ENCODE measurements at places on chromosomes 6 and 20.

DNA sequence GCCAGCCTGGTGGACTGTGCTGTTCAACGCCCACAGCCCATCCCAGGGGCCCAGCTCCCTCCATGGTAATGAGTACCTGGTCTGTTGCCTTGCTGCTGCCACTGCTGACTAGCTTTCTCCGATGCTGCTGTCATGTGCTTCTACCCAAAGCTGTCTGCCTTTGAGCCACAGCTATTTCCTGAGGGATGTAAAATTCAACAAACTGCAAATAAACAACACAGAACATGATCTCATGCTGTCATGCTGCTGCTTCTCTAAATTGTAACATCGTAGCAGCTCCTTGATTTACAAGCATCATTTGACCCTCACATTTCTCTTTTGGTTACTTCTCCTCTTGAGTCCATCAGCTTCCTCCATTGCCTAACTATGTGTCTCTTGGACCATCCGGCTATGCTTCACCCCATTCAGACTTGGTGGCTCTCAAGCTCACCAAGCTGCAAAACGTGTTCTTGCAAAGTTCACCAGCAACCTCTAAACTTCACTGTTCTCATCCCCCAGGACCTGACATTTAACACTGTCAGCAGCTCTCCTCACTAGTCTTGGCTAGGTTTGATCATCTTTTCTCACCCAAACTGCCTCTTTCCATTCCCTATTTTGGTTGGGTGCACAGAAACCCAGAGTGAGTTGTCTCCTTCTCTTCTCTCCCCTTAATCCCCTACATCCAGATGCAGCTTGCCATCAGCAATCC, 54.6 kb downstream of the FYN start:
- no peak for DNase-seq

- DNase-seq: no peak
Measured at GRCh38 chr6:79812195-79812594, 135.2 kb downstream of the ELOVL4 start.

- no peak for DNase-seq
Measured at GRCh38 chr6:6405031-6405430, 84.6 kb upstream of the F13A1 start.

DNA sequence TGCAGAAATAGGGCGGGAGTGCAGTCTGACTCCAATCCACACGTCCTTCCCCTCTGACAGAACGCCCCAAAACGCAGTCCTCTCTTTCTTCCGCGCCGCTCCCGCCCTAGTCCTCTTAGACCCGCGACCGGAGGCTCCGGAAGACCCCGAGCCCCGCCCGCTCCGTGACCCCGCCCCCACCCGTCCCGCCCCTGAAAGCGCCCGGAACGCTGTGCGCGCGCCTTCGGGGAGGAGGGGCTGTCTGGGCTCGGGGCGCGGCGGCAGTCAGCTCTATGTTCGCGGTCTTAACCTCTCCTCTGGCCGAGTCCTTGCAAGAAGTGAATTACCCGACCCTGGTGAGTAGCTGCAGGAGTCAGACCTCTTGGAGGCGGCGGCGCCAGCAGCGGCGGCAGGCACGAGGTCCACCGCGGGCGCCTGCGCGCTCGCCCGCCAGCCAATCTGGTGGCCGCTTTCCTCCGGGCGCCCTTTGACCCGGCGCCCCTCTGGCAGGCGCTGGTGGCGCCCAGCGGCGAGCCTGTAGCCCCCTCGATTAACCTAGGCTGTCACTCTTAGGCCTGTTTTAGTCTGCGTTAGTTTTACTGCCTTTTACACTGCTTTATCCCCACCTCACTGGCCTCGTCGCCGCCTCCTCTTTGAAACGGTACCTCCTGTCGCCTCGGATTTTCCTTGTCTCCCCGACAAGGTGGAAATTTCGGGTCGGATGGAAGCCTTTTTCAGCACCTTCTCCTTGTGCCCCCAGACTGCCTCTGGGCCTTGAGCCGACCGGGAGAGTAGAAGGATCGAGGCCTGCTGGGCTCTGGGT, at the start of gene MANEA:
TSS of gene MANEA (plus strand) at position 232 of the 802 bp plus-strand sequence. CDS start 8,905 bp downstream, outside the sequence.
- DNase-seq: peak; percentile 87

DNA sequence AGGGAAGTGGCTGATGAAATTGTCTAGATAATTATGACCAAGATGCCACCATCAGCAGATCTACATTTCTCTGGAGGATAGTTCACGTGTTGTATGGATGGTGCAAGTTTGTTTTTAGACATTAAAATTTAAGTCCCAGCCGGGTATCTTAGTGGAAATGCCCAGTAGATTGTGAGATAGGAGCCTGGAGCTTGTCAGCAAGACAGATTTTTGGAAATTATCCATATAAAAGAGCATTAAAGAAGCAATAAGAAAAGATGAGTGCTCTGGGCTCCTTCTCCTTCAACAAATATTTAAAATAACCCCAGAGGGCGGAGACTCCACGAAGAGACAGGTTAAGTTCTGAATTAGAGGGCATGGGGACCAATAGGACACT, 47.6 kb upstream of the SMLR1 start:
- no peak for DNase-seq

DNA sequence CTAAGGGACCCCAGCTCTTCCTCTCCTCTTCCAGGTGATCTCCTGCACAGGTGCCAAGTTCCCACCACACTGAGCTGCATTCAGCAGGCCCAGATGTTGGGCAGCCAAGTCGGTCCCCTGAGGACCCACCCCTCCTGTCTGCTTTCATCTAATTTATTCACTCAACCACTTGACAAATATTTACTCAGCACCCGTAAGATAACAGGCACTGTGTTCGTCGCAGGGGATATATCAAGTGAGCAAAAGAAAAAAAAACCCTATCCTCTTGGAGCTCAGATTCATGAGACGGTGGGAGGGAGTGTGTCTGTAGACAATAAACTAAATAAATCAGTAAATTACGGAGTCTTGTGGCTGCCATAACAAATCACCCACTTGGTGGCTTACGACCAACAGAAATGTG, 143.6 kb downstream of the MRPL14 start:
- DNase-seq: no peak

DNA sequence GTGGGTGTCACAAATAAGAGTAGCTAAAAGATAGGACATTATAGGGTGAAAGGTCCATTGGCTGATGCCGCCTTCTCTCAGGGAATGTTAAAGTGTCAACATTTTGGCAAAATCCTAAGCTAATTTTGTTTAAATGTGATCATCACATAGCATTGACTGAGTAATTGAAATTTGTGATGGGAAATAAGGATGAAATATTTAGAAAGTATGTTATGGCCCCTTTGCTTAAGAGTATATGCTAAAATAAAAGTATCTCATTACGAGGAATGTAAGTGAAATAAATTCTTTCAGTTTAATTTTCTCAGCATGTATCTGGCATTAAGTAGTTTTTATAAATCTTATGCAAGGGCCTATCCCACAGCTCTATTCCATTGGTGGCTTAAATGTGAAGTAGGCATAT, 229.2 kb downstream of the PRL start:
- DNase-seq: no peak

GRCh38 chr6:148700047-148700715, 46.6 kb upstream of the UST start:
- peak; percentile 56 for DNase-seq

DNA sequence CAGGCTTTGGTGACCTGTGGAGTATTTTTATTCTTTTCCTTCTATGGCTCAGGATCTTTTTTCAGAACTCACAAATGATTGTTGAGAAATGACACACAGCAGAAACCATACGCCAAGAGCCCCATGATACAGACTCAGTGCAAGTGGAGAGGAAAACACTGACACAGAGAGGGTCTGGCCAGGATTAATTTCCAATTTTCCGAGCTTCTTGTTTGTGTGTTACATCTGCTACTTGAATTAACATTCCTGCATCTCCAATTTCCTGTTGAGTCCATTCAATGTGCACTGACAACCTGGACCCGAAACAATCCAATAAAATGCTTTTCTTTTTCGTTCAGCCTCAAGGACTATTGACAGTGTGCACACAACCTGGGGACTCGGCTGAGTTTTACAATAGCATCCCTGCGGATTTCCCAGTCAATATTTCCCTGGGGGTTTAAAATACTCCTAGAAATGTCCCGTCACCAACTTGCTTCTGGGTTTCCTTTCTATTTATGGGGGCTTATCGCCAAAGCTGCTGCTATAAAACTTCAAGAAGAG, 4.9 kb upstream of the MLN start:
- no peak for DNase-seq

DNA sequence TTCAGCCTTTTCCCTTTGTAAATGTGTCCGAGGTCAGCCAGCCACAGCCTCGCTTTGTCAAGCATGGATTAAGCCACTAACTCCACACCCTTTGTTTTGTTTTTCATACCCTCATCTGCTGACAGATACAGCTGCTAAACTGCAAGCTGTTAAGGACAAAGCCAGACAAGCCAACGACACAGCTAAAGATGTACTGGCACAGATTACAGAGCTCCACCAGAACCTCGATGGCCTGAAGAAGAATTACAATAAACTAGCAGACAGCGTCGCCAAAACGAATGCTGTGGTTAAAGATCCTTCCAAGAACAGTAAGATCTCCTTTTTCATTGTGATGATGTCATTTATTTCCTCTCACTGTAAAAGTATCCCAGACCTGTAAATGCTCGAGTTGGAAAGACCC, 269.3 kb downstream of the ARHGAP18 start:
- no peak for DNase-seq

GRCh38 chr6:168352096-168352495, 32.5 kb upstream of the DACT2 start:
- no peak for DNase-seq

DNA sequence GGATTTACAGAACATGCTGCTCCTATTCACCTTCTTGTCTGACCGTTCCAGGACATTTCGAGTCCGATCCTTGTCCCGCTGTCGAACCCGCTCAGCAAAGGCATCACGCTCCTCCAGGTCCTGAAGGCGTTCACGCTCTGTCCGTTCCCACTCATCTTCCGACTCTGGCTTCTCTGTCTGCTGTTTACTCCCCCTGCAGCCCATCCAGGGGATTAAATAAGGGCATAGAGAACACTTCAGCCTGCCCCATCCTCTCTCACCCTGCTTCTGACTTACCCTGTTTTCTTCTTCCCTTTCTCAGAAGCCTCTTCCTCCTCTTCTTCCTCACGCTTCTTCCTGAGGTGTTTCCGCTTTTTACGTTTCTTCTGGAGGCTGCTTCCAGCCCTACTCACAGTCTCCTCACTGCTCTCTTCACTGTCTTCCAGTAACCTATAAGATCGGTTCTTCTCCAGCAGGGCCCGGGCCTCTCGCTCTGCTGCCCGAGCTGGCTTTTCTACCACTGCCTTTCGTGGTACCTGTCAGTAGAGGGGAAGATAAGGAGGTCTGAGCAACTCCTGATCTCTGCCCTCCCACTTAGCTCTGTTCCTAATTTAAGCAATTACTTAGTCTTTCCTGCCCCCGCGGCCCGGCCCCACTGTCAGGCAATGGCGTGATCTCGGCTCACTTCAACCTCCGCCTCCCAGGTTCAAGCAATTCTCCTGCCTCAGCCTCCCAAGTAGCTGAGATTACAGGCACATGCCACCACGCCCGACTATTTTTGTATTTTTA, 1.9 kb downstream of the DHX16 start:
- no peak for DNase-seq

DNA sequence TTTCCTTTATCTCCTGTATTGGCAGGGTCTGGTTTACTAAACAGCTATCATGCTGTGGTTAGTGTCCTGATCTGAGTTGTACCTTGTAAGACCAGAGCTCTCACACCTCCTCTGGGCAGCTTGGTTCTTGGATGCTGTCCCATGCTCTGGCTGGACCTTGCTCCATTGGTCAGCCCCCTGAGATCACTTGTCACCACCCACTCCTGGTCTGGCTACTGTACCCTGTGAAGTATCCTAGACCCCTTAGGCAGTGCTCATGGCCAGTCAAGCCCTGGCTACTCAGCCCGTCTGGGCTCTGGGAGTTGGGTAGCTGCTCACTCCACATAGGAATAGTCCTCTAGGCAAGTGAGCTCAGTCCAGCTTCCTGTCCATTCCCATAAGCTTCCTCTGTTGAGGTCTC, 31.1 kb downstream of the ADGRF4 start:
- DNase-seq: no peak

GRCh38 chr6:159934181-159934580, 34.7 kb upstream of the IGF2R start:
- no peak for DNase-seq

Measured in GM20000 (cell line).